ENCODE measurements at places on chromosomes 4 and X. TPM values are rescaled to one million over a fixed set of nuclear protein-coding genes. Genes with fewer than 3 reads are reported as not detected.
A peak's percentile ranks its signal among the peaks of the same experiment; 100 is the strongest.

The CHRDL1 gene
- total RNA-seq, result 35.4 TPM

The NPY2R gene
- total RNA-seq, result not detected

The HSFX4 gene
- not detected for total RNA-seq

GRCh38 chrX:29299684-29300083, 712.4 kb downstream of the IL1RAPL1 start:
- DNase-seq, result no peak

DNA sequence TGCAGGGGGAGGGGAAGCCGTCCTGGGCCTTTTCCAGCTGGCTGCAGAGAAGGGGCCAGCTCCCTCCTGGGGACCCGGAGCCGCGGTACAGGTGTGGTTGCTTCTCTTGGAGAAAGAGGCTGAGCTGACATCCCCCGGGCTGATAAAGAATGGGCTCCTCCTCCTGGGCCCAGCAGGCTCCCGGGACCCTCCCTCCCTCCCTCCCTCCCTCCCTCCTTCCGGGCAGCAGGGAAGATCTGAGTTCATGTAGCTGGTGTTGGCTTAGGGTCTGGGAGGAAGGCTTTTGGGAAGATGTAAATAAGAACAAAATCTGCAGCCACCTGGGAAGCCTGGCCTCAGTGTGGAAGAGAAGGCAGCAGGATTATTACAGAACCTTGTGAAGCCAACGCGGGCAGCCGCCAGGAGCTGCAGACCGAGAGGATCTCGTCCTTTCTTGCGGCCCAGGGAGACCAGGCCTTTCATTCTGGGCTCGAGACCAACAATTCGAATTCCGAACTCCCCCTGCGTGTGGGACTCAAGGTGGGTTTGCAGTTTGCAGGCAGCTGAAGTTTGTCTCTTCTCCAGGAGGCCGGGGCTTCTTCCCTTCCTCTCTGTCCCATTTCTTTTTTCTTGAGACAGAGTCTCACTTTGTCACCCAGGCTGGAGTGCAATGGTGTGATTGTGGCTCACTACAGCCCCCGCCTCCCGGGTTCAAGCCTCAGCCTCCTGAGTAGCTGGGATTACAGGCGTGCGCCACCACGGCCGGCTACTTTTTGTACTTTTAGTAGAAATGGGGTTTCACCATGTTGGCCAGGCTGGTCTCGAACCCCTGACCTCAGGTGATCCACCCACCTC, at the start of gene PLCXD1:
Gene PLCXD1 (plus strand): TSS at position 216 of the 834 bp plus-strand sequence. CDS start 2,807 bp downstream, outside the sequence.
- DNase-seq, result no peak

DNA sequence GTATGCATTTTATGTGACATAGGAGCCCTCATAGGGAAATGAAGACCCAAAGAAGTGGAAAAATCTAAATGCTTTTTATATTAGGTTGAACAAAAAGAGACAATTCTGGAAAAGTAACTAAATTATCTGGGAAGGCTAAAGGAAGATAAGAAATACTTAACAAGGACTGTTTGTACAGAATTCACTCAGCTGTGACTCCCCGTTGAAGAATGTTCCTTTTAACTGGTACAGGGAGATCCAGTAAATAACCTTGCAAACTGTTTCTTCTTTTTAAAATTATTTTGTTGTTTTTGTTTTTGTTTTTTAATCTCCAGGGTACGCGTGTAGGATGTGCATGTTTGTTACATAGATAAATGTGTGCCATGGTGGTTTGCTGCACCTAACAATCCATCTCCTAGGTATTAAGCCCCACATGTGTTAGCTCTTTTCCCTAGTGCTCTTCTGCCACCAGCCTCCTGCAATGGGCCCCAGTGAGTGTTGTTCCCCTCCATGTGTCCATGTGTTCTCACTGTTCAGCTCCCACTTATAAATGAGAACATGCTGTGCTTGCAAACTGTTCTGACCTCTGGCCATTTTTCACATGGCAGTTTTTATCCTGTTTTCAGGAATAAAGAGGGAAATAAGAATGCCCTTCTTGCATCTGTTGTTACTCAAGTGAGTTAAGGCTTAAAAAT, 81.7 kb downstream of the PWWP3B start:
- DNase-seq, result no peak

- no peak for DNase-seq
Observed at GRCh38 chr4:110485452-110485851, 9.5 kb downstream of the ENPEP start.

DNA sequence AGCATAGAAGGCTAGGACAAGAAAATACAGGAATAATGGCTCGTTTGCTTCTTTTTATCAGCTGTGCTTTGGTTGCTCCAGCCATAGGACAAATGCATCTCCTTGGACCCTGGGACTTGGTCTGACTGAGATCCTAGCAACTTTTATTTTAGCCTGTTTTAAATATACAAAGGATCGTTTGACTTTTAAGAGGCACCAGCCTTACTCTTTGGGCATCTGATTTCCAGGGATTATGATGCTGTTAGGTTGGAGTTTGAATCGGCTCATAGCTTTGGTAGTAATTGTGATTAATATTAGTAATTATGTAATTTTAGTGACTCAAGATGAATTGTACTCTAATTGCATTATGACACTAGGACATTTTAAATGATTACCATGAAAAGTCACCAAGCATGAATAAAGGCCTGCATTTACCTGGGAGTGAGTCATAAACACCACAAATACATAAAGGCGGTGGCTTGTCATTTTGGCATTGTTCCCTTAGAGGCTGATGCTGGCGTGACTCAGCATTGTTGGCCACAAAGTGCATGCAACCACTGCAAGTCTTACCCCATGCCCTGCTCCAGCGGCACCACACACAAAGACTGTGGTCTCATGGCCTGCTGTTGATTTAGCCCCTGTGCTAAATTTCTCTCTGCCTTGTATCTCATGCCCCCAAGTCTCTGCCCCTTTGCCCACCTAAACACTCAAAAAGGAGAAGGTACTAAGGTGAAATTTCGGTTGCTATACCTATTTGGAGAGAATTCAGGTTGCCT, 12.4 kb downstream of the GPAT3 start:
- DNase-seq, result peak; percentile 95

GRCh38 chr4:31784558-31784957, 1064.4 kb downstream of the PCDH7 start:
- DNase-seq, result no peak
